Activated CD4-positive, alpha-beta T cell treated with anti-CD3 and anti-CD28 coated beads, Interleukin-10, Interleukin-2, amounts not matched to agents 100 ng/mL and 50 ng/mL, durations not matched to agents 16 hours and 8 hours (primary cell): ENCODE measurements at places on chromosomes 6 and 20.
A peak's percentile ranks its signal among the peaks of the same experiment; 100 is the strongest.

- DNase-seq: peak; percentile 68
These were observed 16.7 kb upstream of the TBC1D20 start for GRCh38 chr20:478949-479429.

- DNase-seq: peak; percentile 64
These were observed 574 bp downstream of the RPS12 start for GRCh38 chr6:132814716-132815570.

DNA sequence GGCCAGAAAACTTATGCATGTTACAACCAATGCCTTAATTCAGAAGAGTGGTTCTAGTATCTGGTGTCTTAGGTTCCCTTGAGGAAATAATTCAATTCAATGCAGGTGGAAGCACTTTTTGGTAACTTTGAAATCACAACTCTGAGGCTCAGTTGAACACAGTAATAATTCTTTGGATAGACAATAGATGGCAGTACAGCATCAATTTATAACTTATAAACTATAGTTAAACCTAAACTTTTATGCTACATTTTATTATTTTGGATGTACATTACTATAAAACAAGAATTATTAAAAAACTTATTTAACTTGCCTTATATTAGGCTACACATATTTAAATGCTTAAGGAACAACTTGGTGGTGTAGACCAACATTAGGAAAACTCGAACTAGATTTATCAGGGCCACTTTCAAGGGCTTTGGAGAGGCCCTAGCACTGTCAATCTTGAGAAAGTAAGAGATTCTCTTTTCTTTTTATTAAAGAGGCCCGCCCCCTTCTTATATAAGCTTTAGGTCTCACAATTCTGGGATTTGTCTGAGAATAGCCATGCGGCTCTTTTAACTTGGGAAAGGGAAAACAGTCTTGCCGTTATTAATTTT, 85.9 kb downstream of the CRYBG1 start:
- DNase-seq: peak; percentile 37

GRCh38 chr6:117494283-117494682, 11.8 kb downstream of the DCBLD1 start:
- DNase-seq: no peak

DNA sequence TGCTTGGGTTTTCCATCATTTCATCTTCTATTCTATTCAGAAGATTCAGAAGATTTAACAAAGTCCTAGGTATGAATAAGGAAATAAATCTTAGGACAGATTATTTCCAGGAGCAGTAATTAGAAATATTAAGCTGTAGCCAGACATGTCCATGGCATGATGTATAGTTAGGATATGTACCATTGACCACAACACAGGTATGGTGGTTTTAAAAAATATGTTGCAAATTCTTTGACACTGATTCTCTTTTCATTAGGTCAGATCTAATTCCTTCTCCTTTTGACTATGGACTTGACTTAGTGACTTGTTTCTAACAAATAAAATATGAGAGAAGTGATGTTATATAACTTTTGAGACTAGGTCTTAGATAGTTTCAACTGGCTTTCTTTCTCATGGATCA, 23.5 kb upstream of the PDE7B start:
- DNase-seq: no peak

- peak; percentile 71 for DNase-seq
These were observed 135.5 kb downstream of the CDKAL1 start for GRCh38 chr6:20669571-20670314.

GRCh38 chr6:41420186-41420585, 84.8 kb downstream of the NCR2 start:
- no peak for DNase-seq

- DNase-seq: no peak
These were observed 128.4 kb upstream of the JAG1 start for GRCh38 chr20:10802236-10802635.

DNA sequence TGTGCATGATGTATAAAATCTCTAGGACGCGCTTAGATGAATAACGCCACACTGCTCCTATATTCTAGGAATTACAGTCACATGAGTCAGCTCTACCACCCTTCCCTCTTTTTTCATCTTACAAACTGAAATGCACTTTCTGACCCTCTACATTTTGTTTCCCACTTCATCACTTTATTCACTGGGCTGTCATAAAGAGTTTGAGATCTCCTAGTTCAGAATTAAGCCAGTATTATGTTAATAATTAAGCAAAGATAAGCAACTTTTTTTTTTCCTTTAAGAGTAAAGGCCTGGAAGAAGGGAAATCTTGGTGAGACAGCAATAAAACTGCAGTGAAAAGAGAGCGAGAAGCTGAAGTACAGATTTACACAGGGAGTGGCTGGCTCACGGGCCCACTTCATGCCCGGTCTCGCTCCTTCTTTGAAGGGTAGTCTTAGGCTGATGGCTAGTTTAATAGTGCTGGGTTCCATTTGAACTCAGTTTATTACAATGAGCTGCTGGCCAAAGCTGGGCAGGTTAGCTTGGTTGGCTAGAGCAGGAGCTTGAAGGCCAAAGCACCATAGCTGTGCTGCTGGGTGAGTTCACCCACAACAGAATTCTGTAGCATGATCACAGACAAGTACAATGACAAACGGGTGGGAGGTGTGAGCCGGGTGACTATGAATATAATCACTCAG, 110.6 kb downstream of the MAP7 start:
- no peak for DNase-seq

DNA sequence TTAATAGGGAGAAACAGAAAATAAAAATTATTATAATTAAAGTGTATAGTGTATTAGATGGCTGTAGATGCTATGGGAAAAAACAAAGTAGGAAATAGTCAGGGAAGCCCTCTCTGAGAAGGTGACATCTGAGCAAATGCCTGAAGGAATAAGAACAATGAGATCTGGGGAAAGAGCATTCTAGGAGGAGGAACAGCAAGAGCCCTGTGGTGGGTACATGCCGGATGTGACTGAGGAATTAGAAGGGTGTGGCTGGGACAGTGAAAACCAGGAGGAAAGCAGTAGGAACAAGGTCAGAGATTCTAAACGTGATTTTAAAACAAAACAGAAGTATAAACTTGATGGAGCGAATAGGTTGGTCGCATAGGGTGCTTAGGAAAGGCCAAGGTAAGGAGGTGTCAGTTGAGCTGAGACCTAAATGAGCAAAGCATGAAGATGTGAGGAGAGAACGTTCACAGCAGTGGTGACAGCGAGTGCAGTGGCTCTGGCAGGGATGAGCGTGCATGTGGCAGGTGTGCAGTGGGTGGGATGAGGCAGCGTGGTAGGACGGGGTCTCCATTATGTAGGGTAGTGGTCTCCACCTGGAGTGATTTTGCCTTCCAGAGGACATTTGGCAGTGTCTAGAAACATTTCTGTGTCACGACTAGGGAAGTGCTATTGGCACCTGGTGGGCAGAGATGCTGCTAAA, 97.1 kb upstream of the MRPS10 start:
- DNase-seq: no peak

DNA sequence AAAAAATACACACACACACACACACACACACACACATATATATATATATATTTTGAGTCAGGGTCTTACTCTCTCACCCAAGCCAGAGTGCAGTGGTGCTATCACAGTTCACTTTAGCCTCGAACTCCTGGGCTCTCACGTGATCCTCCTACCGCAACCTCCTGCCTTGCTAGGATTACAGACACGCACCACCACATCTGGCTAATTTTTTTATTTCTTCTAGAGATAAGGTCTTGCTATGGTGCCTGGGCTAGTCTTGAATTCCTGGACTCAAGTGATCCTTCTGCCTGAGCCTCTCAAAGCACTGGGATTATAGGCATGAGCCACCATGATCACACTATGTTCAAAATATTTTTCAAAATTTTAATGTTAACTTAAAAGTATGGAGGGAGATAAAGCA, 43.5 kb downstream of the NUP153 start:
- no peak for DNase-seq

DNA sequence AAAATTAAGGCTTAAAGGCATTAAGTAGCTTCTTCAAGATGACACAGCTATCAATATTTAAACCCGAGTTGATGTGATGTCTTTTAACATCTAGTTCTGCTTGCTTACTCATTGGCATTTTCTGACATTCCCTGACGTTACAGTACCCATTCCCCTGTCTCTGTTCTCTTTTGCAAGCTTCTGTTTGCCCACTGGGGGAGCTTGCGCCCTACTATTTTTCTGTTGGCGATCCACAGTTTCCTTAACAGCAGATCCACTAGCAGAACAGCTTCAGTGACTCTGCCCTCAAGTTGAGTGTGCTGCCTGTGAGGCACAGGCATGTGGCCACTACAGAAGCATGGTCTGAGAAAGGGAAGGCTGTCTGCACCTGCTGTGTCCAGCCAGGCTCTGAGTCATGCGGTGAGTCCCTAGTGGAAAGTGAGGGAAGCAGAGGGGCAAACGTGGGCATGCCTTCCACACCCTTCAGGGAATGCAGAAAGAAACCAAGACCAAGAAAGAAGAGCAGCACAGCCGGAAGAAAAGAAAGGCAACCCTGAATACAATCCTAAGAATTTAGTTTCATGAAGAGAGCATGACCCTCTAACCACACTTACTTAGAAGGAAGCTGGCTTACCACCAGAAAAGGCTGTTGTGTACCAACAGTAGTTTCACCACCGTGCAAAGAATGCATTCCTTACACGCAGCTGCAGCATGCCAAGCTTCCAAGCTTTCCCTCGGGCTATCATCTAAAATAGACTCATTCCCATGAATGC, 97.7 kb upstream of the VGLL2 start:
- DNase-seq: no peak

DNA sequence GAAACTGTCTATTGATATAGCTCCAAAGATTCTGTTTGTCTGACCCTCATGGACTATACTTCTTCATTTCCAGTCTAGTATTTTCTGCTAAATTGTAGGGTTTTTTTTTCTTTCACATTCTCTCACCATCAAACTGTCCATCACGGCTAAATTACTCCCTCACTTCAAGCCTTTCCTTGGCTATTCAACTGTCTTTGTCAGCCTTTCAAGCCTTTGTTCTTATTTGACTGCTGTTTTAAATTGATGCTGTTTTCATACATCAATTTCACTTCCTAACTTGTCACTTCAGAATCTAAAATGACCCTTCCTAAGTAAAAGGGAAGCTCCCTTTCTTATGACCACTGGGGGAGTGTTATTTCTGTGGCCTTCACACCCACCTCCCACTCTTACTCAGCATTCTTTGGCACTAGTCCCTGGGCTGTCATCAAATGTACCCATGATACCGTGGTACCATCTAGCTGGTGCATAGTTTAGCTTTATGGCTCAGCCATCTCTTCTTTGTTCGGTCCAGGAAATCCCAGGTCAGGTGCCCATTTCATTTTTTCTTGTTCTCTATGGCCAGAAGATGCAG, 8.6 kb downstream of the GJA1 start:
- DNase-seq: no peak

DNA sequence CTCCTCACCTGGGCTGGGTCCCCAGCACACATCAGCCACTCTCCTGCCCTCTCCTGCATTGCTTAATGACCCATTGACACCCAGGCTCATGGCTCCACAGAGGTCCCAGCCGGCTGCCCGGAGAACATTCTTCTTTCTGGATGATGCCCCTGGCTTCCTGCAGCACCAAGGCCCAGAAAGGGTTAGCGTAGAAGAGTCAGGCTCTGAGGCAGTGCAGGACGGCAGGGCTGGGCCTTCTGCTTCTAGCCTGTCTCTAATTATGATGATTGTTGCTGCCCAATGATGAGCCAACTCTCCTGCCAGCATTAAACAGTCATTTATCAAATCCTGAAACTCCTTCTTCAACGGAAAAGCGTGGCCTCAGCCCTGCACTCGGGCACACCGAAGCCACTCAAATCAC, 66.4 kb downstream of the ZNF217 start:
- no peak for DNase-seq

GRCh38 chr6:155213611-155214372, 50.0 kb upstream of the CLDN20 start:
- no peak for DNase-seq

DNA sequence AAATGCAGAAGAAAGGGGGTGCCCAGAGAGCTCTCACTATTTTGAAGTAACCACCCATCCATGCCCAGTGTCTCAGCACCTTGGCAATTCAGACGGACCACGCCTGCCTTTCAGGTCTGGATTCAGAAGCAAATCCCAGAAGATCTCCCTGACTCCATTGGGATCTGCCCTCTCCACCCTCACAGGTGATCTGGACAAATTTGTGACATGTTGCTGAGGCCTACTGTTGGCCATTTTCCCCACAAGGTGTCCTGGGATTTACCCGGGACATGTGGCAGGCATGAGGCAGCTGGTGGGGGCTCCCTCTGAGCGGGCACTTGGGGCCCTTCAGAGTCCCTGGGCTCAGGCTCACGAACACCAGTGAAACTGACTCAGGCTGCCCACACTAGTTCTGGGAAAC, 51.9 kb upstream of the IYD start:
- DNase-seq: no peak

GRCh38 chr6:11486486-11486885, 51.1 kb upstream of the TMEM170B start:
- no peak for DNase-seq

DNA sequence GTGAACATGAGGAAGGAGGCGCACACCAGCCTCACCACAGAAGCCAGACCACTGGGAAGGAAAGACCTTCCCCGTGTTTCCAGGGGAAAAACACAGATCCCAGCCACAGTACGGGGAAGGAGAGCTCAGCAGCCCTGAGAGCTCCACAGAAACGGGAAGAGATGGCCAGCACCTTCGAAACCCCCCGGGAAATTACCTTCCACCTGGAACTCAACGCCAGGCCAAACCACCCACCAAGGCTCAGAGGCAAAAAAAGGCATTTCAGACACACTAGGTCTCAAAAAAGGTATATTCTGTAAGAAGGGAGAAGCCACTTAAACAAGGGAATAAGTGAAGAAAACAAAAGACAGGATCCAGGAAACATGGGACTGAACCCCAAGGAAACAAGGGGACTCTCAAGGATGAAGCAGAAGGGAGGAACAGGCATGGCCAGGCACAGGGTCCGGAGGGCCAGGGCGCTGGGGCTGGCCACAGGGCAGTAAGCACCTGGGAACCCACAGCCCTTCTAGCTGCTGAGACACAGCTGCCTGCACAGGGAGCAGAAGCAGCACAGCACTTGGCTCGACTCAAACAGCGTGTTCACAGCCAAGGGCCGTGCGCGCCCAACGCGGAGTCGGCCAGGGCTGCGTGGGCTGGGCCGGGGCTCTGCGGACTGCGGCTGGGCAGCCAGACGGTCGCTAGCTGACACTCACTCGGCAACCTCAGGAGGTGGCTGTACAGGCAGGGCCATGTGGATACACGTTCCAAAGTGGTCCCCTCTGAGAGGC, 44.6 kb downstream of the TAF4 start:
- no peak for DNase-seq
